ENCODE measurements at places on chromosomes 6 and 20.

- no peak for DNase-seq
These were observed 89.2 kb downstream of the RPP40 start for GRCh38 chr6:4914420-4915159.

DNA sequence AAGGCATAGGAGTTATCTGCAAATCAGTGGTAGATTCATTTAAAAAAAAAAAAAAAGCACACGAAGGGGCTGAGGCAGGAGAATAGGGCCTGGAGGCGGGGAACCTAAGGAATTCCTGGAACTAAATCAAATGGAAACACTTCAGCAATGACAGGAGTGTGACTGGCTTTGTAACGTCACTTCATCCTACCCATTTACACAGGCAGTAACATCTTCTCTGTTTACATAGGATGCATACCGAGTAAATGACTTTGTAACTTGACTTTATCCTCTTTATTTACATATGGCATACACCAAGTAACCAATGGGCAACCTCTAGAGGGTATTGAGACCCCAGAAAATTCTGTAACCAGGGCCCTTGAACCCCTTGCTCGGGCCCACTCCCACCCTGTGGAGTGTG lies 56.4 kb upstream of the IYD start:
- DNase-seq: no peak

DNA sequence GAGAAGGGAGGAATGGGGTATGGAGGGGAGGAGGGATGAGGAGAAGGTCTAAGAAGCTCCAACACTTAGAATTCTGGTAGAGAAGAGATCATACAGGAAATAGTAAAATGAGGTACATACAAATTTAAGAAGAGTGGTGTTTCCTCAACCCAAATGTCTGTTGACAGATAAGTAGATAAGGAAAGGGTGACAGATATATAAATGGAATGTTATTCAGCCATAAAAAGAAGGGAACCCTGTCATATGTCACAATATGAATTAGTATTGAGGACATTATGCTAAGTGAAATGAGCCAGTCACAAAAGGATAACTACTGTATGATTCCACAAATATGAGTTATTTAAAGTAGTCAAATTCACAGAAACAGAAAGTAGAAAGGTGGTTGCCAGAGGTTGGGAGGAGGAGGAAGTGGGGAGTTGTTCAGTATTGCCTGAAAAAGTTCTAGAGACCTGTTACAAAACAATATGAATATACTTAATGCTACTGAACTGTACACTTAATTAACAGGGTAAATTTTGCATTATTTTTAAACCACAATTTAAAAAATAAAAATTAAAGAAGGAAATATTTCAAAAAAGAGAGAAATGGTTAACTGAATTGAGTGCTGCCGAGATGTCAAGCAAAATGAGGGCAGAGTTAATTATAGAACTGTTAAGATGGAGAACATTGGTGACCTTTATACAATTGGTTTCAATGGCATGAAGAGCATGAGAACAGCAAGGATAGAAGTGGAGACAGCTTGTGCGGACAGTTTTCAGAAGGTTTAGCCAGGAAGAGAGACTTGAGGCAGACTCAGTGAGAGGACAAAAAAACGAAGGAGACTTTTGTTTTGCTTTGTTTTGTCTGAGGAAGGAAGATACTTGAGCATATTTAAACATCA lies 47.6 kb upstream of the ADGRF4 start:
- DNase-seq: no peak

- peak; percentile 42 for DNase-seq
These were observed 21.6 kb upstream of the TNFAIP3 start for GRCh38 chr6:137845460-137845859.

DNA sequence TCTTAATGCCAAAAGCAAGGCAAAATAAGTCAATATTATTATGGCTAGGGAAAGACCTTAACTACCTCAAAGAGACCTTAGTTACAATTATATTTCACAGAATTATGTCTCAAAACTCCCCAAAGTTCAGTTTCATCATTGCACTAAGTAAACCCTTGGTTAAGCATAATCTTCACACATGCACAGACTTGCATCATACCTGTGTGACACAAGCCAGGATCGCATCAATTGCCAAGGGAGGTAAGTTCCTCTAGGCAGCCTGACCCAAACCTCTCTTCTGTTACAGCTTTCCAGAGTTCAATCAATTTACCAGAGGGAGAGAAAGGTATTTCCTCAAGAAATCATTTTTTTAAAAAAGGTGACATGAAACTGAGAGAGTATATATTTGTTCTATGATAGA lies 31.9 kb upstream of the PRSS35 start:
- no peak for DNase-seq

DNA sequence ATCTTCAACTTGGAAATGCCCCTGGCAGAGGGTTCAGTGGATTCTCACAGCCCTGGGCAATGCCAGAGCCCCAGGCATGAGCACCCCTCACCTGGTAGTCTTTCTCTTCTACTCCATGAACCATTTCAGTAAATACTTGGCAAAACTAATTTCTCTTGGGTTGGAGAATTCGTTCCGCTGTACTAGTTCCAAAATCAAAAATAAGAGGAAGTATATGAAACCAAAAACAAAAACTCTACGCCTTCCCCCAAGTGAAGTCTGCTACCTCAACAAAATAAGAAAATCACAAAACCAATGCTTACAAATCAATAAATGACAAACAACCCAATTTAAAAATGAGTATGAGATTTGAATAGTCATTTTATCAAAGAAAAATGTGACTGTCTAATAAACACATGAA lies 12.6 kb downstream of the GFOD1 start:
- DNase-seq: no peak

GRCh38 chr6:1609648-1610496 lies at the start of gene FOXC1:
Gene FOXC1 (plus strand): TSS chr6:1609915. CDS start chr6:1610446, 531 bp downstream.
- DNase-seq: peak; percentile 89

GRCh38 chr20:33832103-33832804 lies 21.1 kb downstream of the CHMP4B start:
- no peak for DNase-seq

- no peak for DNase-seq
These were observed 114.3 kb upstream of the HDAC2 start for GRCh38 chr6:114085211-114085610.

GRCh38 chr6:387293-387741 lies 4.2 kb upstream of the IRF4 start:
- DNase-seq: peak; percentile 86

DNA sequence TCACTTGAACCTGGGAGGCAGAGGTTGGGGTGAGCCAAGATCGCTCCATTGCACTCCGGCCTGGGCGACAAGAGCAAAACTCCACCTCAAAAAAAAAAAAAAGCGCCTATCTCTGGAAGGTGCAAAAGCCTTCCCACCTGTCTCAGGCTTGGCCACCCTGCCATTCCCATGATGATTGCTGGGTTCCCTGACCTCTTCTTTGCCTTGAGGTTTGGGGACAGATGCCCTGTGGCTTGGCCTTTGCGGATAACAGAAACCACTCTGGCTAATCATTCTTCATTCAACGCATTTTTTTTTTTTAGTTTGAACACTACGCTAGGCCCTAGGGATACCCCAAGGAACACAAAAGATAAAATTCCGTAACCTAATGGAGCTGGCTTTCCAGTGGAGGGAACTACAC lies 6.8 kb upstream of the HMGA1 start:
- DNase-seq: no peak

DNA sequence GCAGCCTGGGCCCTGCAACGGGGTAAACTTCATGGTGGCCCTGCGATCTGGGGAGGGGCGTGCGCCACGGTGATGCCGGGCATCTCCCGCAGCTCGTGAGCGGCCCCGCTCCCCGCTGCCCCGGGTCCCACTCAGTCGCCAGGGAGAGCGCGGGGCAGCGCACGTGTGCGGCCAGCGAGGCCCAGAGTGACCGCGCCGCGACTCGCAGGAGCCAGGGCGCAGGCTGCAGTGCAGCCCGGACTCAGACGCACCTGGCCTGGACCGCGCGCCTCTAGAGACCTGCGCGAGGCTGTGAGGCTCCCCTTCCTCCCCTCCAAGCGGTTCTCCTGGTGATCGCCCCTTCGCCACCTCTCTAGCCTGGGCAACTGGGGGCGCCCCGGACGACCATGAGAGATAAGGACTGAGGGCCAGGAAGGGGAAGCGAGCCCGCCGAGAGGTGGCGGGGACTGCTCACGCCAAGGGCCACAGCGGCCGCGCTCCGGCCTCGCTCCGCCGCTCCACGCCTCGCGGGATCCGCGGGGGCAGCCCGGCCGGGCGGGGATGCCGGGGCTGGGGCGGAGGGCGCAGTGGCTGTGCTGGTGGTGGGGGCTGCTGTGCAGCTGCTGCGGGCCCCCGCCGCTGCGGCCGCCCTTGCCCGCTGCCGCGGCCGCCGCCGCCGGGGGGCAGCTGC lies 652 bp downstream of the BMP6 start:
- peak; percentile 50 for DNase-seq

DNA sequence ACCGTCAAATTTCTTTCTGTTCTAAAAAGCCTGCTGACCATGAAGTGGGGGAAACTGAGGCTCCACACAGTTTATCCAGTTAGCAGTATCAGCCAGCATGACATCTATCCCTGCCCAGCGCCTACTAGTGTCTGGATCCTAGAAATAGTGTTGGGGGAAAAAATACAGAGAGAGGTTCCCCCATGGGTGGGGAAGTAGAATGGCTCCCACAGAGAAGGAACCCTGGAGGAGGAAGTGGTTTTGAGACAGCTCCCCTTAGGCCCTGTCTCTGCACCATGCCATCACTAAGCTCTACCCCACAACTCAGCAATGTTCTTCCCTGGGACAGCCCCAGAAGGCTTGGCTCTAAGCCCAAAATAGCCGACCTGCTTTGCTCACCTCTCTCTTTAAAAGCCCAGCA lies 153.4 kb downstream of the MBOAT1 start:
- DNase-seq: peak; percentile 16

DNA sequence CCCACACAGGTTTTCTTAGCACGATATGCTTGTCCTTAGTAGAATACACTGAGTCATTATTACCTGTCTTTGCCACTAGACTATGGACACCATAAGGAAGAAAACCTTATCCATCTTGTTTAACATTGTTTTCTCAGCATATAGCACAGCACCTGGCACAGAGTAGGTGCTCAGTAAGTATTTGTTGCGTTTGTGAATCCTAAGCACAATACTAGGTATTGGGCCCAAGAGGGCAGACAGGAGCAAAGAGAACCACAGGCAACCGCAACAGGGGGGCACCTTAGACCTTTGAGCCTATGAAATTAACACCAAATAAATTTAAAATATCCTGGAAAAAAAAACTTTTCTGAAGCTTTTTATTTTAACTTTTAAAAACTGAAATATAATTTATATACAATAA lies 3.7 kb upstream of the NCOA6 start:
- no peak for DNase-seq

DNA sequence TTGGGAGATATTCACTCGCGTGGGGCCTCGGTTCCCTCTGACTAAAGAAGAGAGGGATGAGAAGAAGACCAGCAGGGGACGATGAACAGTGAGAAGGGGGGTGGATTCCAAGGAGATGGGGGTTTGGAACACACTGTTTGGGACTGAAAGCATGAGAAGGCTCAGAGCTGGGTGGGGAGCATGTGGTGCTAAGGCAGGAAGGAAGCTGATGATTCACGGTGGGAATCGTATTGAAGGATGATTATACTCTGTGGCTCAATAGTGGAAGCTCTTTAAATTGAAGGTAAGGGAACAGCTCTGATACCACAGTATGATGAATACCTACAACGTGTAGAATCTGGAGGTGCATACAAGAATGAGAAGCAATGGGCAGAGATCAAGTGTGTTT lies 117.5 kb upstream of the KCNK16 start:
- no peak for DNase-seq

DNA sequence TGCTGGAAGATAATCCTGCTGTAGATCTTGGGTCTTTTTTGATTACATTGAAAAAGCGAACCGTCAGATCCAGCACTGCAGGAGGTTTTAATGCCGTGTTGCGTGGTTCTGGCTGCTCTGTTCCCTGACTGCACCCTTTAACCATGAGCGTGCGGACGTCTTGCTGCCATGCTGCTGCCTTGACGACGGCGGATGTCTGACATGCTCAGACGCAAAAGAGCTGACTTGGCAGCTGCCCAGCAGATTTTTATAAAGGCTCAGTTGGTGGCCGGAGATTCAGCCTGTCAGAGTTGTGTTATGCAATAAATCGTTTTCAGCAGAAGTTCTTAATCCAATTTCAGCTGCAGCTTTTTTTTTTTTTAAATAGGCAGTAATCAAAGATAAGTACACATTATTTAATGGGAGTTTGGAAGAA lies 119.4 kb downstream of the JARID2 start:
- peak; percentile 81 for DNase-seq

GRCh38 chr6:35302604-35303241 lies 5.1 kb downstream of the DEF6 start:
- DNase-seq: peak; percentile 64

- no peak for DNase-seq
These were observed 133.4 kb upstream of the CDH4 start for GRCh38 chr20:61118429-61119224.

GRCh38 chr6:5529733-5530132 lies 268.4 kb downstream of the FARS2 start:
- DNase-seq: no peak

Measured in suppressor macrophage treated with lipopolysaccharide for 1 hour (primary cell).